Left renal pelvis (tissue), 4 donors: ENCODE measurements at places on chromosomes 2 and 18. TPM values are rescaled to one million over a fixed set of nuclear protein-coding genes. Genes with fewer than 3 reads are reported as not detected.

TFCP2L1 gene
- 56.1 TPM for polyA plus RNA-seq

DNA sequence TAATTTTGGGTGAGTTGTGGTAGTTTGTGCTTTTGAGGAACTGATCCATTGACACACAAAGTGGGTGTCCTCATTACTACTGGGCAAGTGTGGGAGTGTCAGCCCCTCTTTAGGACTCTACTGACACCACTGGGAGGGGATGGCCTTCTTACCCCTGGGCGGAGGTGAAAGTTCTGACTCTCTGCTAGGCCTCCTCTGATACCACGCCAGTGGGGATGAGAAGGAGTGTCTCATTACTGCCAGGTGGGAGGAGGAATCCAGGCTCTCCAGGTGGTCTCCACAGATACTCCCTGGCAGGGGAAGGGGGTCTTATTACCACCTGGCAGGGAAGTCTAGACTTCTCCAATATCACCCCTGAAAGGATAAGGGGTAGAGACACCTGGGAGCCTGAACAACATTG, 9.1 kb downstream of the LCLAT1 start:
- DNase-seq: no peak

- DNase-seq: no peak
These were observed 30.4 kb downstream of the CYTIP start for GRCh38 chr2:157413326-157414035.

GRCh38 chr2:154692927-154693326, 5.6 kb upstream of the KCNJ3 start:
- no peak for DNase-seq

DNA sequence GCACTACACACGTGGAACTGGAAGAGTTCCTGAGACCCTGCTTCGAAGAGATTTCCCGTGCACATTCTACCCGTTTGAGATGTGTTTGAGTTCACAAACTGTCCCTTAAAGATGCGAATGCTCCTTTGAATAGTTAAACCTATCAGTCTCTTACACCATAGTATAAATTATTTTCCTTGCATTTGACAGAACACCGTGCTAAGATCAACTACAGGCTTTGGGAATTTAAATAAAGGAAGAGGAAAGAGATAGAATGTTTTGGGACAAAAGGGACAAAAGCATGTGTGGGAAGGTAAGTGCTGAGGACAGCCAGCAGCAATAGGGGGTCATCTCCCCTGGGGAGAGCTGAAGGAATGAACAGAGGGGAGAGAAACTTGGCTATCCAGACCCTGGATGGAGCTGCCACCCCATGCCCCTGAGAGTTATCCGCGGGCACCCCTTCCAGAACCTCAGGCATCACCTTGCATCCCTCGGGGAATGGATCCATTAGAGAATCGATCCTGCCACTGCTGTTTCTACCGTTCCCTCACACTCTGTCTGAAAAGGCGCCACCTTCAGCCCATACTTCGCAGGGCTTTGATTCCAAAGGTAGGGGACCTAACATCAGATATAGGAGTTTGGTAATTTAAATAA, 888 bp upstream of the ADCY3 start:
- DNase-seq: no peak

PARD3B gene
- 32.0 TPM for polyA plus RNA-seq

- DNase-seq: no peak
These were observed 353.8 kb downstream of the RND3 start for GRCh38 chr2:150133623-150134022.

STON1 gene
- 22.8 TPM for polyA plus RNA-seq

DNA sequence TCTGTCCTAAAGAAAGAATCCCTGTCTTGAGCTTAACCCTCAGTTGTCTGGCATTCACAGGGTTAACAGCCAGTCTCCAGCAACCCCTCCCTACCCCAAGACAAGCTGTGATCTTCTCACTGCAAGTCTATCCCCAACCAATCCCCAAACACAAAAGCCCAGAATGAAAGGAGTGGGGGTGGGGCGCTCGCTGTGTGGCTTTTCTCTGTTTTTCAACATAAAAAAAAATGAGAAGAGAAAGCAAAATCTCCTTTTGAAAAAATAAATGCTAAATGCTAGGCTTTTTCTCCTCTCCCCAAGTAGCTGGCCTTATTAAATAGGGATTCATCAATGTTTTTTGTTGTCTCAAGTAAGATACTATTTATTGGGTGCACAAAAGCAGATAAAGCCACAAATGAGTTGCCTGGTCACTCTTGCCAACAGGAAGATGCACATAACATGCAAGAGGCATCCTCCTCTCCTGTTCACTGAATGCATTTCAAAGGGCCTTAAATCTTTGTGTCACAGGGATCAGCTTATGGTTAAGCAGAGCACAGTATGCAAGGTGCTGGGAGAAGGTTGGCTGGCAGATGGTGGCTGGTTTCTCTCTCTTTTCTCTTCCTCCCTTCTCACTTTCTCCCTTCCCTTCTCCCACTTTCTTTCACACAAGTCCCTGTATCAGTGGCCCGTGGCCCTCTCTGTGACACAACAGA, 225.6 kb downstream of the CMPK2 start:
- DNase-seq: no peak

- DNase-seq: no peak
These were observed 1822.6 kb downstream of the SUCLG1 start for GRCh38 chr2:82636402-82637020.

C1D gene
- 45.3 TPM for polyA plus RNA-seq

CCDC148 gene
- polyA plus RNA-seq: 10.5 TPM

EPAS1 gene
- 58.5 TPM for polyA plus RNA-seq
